ENCODE measurements at places on chromosomes 13 and 19.

GRCh38 chr19:19420570-19421298, 15.3 kb downstream of the GATAD2A start:
- DNase-seq, result no peak

GRCh38 chr13:110559429-110559943, 2.0 kb downstream of the RAB20 start:
- DNase-seq, result no peak

GRCh38 chr19:14354445-14354844, 26.8 kb upstream of the ADGRE5 start:
- DNase-seq, result no peak

GRCh38 chr19:17951990-17952976, 14.6 kb upstream of the KCNN1 start:
- no peak for DNase-seq

GRCh38 chr13:46647512-46648065, 94.6 kb downstream of the LRCH1 start:
- DNase-seq, result no peak

DNA sequence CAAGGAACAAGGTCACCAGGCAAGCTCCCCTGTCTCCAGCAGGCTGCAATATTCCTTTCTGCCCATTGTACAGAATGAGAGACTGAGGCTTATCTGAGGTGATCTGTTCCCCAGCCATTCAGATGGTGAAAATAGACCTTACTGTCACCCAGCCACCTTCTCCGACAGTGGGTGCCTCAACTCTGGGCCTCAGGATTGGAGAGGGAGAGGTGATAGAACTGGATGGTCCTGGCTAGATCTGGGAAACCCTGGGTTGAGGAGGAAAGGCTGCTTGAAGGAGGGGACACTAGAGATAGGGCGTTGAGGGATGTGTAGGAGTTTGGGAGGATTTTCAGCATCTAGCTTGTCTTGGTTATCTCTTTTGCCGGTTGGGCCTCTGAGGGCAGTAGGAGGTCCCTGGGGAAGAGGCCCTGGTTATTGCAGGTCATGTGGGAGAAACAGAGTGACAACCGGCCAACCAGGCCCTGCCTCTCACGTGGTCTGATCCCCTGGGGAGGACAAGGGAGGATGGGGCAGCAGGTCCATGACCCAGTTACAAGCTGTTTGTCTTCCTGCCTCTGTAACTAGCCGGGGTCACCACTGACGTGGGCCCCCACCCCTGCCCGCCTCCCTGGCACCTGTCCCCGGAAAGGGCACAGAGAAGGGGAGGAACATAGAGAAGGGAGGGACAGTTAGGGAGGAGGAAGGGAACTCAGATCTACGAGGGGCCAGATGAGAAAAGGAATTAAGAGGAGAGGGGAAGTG, 8.2 kb downstream of the NFIC start:
- DNase-seq, result no peak

- no peak for DNase-seq
These were observed 184.8 kb downstream of the TEX29 start for GRCh38 chr13:111505175-111505777.

GRCh38 chr13:47508527-47509228, 492.4 kb downstream of the SUCLA2 start:
- DNase-seq, result no peak
